ENCODE measurements at places on chromosomes 16 and 17. TPM values are rescaled to one million over a fixed set of nuclear protein-coding genes. Genes with fewer than 3 reads are reported as not detected.

The PPM1E gene
- total RNA-seq = 0.41 TPM

The COTL1 gene
- 134 TPM for total RNA-seq

The GSG1L gene
- not detected for total RNA-seq

DNA sequence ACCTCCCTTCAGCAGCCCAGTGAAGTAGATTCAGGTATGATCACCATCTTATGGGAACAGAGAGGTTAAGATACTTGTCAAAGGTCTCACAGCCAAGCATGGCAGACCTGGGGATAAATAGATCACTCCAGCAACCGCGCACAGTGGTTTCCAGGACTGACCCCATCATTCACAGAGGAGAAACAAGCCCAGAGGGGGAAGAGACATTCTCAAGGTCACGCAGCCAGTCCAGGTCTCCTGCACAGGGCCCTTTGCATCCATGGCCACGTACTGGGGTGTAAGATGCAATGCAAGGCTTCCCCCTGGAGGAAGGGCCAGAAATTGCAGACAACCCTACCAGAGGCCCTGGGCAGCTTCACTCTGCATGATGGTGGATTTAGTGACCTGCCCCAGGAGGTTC lies 19.9 kb downstream of the TLE7 start:
- DNase-seq = no peak

GRCh38 chr17:39027455-39028035 lies 60.3 kb upstream of the FBXO47 start:
- no peak for DNase-seq

DNA sequence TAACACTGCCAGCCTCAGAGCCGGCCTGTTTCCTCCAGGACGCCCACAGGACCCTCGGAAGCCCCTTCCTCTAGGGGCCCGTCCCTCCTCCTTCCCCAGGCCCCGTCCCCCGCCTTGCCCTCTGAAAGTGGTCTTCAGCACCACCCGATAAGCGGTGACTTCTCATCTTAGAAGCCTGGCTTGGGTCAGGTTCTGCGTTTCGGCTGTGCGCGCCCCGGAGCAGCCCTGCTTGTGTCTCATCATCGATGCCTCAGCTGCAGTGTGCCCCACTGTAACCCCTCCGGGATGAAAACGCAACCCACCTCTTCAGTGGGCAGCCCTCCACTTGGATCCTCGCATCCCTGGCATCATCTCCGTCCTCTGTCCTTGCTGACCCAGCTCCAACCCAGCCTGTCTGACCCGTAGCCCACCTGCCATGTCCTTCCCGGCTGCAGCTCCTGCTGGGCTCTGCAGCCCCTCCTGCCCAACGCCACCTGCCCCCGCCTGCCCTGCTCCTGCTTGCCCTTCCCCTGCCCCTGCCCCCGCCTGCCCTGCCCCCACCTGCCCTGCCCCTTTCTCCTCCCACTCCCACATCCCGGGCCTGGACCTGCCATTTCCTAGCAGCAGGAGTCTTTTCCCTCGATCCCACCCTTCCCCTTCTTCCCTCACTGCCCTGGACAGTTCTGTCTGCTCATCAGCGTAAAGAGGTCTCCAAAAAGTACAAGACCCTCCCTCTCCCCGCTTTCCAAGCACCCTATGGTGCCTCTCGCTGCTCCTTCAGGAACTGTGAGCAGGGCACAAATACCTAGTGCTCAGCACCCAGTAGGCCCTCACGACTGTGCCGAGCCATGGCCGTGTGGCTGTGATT lies 112.5 kb upstream of the CHMP6 start:
- DNase-seq = no peak

DNA sequence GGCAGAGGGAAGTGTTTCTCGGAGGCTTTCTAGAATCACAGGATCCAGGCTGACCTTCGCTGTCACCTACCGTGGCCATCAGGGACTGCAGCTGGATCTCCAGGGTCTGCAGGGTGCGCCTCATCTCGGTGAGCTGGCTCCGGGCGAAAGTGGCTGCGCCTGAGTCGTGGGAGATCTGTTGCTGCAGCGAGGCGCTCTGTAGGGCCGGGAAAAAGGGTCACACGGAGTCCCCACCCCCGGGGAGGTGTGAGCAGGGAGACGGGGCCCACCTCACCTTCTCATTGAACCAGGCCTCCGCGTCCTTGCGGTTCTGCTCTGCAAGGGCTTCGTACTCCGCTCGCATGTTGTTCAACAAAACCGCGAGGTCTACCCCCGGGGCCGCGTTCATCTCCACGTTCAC lies 2.9 kb downstream of the KRT28 start:
- DNase-seq = no peak

DNA sequence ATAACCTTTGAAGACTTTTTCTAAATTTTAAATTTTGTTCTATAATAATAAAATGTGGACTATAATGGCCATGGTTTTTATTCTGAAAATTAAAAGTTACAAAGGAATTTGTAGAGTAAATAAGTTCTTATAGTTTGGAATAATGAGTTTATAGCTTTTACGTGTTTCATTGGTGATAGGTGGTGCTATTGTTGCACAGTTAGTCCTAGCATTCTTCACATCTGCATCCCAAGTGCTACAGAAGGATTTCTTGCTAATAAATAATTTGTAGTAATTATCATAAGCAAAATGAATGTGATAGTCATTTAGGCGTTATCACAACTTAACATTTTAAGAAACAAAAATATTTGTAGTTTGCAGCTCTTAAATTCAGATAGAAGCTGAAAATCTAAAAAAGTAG lies 67.9 kb downstream of the BCAS3 start:
- no peak for DNase-seq

- DNase-seq = no peak
Measured at GRCh38 chr16:85136213-85136701, 24.0 kb upstream of the CIBAR2 start.

DNA sequence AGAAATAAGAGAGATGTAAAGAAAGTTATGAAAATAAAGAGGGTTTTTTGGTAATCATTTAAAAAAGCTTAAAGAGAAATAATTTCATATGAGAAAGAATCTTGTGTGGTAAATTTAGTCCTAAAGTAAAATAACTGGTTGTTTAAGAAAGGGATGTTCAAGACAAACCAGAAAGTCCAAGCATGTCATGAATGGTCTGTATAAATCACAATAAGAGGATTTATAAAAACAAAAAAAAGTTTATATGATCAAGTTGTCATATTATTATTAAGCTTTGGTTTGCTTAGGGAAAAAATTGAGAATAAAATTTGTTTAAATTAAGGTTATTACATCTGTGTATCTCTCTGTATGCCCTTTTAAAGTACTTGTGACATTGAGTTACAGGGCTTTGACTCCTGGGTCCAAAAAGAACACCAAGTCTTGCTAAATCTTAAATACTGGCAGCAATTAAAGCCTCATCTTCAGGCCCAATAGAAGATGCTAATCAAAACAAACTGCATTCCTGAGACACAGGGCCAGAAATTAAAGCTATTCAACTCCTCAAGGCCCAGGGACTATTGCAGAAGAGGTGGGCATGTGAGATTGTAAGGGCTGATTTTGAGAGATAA lies 15.6 kb upstream of the TRIM25 start:
- DNase-seq = no peak

GRCh38 chr17:56178203-56178602 lies 24.9 kb downstream of the ANKFN1 start:
- no peak for DNase-seq

- peak; percentile 55 for DNase-seq
Measured at GRCh38 chr17:4074831-4075495, 67.9 kb downstream of the ZZEF1 start.

GRCh38 chr16:54473226-54473993 lies 186.8 kb upstream of the IRX3 start:
- peak; percentile 30 for DNase-seq

- DNase-seq = no peak
Measured at GRCh38 chr16:30663820-30664219, 5.6 kb downstream of the FBRS start.

GRCh38 chr16:55370762-55371482 lies 46.9 kb downstream of the IRX6 start:
- peak; percentile 37 for DNase-seq

DNA sequence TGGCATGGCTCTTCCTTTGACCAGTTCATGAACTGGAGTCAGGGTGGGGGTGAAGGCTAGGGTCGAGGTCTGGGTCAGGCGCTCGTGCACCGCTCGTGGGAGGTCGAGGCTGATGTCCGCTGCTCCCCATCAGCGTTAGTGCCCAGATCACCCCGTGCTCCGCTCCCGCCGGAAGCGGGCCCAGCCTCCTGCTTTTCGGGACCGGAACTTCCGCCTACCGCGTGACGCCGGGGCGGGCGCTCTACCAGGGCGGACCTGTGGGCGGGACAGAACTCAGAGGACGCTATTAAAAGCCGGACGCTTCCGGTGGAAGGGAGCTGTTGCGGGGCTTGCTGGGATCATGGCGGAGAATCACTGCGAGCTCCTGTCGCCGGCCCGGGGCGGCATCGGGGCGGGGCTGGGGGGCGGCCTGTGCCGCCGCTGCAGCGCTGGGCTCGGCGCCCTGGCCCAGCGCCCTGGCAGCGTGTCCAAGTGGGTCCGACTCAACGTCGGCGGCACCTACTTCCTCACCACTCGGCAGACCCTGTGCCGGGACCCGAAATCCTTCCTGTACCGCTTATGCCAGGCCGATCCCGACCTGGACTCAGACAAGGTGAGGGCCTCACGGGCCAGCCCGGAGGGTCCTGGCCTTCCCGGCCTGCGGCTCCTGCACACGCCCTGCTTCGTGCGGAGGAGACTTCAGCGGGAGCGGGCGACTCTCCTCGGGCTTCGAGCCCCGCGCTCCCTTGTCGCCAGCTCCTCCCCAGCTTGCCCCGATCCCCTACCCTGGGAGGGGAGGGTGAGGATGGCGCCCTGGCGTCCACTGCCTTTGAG lies at the start of gene KCTD5:
Gene KCTD5, plus strand, starts transcription at position 315 of the 813 bp plus-strand sequence. Its CDS starts 26 bp downstream, at position 341.
- DNase-seq = peak; percentile 97

DNA sequence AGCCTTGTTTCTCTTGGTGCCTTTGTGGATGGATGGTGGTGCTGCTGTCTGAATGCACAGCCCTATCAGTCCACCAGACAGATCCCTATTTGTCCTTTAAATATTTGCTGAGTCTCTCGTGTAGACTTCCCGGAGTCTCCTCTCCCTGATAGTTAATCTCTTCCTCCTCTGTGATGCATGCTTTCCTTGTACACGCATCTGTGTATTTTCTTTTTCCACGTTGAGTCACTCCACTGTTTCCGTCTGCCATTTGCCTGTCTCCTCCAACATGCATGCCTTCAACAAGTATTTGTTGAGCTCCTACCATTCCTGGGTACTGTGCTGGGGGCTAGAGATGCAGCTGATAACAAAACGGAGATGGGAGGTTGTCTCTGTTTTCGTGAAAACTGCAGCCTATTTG lies 282.6 kb downstream of the HAPSTR1 start:
- no peak for DNase-seq

DNA sequence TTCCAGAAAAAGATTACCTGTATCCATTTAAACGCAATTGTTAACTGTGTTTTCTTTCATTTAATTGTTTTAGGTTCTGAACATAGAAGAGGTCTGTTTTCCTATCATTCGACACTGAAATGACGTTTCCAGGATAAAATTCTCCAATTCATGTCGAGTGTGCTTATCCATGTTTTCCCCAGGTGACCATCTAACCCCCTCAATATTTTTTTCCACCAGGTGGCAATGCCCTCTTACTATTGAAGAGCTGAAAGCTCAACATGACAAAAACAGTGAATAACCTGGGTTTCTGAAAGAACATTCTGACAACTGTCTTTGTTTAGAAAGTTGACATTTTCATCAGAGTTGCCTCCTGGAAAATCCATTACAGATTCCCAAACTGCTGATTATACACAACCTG lies 948.7 kb downstream of the KCNJ2 start:
- no peak for DNase-seq
